ENCODE measurements at places on chromosomes 4 and X.

DNA sequence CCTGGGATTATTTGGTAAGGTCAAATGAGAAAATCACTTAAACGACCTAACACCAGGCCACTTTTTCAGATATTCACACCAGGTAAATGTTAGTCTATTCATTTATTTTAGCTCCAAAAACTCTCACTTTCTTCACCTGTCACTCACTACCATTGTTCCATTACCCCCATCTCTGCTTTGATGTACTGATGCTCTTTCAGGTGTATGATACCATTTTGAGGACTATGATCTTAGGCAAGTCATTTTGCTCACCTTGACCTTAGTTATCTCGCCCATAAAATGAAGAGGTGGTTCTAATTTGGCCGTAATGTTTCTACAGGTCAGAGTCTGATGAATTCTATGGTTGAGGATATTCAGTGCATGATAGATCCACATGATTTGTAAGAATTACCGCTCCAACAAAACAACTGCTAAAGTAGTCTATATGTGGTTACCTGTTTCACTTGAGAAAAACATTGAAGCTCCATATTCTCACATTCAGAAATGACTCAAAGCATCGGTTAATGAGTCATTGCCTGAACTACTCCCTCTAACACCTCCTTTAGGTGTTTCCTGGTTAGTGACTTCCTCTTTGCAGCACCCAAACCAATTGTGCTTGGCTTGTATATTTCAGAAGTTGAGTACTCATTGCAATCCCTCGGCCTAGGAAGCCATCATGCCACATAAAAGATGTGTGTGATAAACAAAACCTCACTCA lies 4.5 kb downstream of the DTHD1 start:
- no peak for DNase-seq

DNA sequence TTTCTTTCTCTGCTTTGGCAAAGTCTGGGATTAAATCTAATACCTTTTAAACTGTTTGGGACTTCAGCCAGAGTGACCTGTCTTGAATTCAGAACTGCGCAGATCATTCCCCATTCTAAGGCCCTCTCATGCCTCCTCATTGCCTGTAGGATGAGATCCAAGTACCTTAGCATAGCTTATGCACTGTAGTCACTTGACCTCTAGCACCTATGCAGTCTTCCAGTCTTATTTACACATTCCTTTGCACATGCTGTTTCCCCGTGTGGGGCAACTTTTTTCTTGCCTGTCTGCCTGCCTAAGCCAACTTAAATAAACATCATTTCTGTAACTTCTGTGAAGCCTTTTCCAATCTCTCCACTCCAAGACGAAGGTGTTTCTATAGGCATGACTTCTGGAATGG lies 68.4 kb downstream of the AR start:
- no peak for DNase-seq

- DNase-seq, result peak; percentile 51
Measured at GRCh38 chrX:5617666-5618065, 611.0 kb downstream of the NLGN4X start.

GRCh38 chr4:61886131-61886530 lies 686.0 kb downstream of the ADGRL3 start:
- DNase-seq, result no peak

DNA sequence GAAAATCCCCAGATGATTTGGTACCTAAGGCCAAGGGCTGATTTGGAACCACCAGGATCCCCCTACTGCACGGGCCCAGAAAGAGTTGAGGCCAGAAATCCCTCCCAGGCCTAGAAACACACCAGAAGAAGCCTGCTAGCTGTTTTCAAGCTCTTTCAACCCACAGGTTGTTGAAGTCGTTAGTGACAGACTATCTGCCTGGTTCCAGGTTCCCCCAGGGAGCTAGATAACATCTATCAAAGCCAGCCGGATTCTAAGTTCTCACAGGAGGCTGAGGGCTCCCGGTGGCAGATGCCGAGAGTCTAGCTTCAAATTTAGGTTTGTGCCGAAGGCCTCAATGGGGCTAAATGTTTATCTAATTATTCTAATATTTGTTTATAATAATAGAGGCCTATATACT lies 132.0 kb upstream of the ATP6AP2 start:
- DNase-seq, result no peak

DNA sequence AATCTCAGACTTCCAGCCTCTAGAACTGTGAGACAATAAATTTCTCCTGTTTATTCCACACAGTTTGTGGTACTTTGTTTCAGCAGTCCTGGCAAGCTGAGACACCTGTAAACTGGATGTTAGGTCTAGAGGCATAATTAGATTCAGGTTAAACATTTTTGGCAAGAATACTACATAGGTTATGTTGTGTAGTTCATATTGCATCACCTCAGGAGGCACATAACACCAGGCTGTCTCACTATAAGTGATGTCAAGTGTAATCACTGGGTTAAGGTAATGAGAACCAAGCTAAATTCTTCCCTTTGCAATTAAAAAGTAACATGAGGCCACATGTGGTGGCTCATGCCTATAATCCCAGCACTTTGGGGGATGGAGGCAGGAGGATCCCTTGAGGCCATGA lies 214.2 kb downstream of the ZNF674 start:
- no peak for DNase-seq

DNA sequence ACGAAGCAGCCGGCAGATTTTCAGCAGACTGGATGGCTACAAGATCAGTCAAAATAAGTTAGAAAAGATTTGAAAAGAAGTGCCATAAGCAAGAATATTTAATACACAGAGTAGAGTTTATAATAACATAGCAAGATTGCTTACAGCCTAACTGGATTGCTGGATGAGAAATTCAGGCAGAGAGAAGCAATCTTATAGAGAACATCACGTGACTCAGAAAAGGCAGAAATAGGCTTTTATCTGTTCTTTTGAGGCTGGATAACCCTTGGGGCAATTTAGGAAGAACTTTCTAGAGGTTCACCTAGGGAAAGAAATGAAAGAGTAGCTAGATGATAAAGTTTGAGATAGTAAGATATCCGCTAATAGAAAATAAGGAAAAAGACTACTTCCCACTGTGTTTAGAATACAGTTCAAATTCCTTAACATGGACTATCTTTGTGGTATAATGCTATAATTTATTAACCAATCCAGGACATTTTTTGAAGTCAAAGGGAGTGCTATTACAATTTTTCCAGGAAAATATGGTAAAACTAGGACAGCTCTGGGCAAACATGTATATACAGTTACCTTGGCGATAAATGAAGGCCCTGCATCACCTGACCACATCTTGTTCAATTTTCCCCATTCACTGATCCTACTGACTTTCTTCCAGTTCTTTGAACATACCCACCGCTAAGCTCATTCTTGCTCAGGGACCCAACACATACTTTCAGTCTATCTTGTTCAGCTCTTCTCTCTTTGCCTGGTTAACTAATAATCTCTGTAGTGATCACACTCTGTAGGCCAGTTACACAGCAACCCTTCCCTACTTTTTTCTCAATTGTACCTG lies 12.7 kb upstream of the SPCS3 start:
- no peak for DNase-seq

GRCh38 chrX:17689971-17690409 lies 47.3 kb upstream of the SCML1 start:
- peak; percentile 0 for DNase-seq

DNA sequence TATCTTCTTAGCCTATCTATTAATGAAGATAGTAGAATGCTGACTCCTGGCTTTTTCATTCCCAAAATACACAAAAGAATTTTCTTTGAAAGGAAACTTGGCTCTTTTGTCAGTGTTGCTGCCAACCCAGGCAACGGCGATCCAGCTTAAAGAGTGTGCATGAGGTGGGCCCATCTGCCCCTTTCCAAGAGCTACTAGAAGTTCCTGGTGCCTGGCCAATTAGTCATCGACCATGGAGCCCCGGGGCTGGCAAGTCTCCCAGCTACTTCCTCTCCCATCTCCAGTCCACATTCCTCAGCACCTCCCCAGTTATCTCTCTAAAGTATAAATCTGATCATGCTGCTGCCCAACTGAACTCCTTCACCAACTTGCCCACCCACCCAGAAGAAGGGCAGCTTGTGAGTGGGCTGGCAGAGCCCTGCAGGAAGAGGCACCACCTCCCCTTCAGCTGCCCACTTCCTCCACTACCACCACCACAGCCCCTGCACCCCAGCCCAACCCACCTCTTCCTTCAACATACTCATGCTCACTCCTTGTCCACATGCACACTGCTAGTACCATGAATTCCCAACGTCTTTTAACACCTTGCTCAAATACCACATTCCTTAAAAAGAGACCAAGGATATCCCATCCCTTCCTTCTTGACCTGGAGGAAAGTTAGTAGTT lies 158.2 kb upstream of the MAP3K15 start:
- no peak for DNase-seq

- DNase-seq, result no peak
Measured at GRCh38 chr4:81136161-81136905, 78.7 kb downstream of the PRKG2 start.

- DNase-seq, result peak; percentile 35
Measured at GRCh38 chr4:8192748-8193738, 6.0 kb upstream of the SH3TC1 start.

DNA sequence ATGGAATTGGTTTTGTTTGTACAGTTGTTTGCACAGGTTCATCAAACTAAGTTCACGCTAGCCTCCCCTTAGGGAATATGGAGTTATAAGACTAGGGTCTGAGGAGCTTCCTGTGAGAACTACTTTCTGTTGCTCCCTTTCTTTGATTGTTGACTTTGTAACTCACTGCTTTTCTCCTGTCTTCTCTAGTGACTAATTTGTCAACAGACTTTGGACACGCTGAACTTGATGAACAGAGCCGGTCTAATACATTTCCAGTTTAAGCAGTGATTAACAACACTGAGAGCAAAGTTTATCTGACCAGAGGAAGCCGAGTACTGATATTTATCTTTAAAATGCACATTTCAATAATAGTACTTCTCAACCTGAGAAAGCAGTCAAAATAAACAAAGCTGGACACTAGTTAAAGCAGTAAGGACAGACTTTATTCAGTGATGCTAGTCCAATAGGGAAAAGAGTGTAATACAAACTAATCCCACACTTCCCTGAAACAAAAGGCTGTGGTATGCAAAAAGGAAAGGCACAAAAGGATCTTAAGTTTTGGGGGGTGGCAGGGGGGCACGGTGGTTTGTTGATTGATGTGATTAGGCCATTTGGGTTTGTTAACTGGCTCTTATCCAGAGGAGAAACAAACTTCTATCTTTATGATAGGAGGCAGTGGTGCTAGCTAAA lies 2.7 kb upstream of the NUDT9 start:
- DNase-seq, result no peak

DNA sequence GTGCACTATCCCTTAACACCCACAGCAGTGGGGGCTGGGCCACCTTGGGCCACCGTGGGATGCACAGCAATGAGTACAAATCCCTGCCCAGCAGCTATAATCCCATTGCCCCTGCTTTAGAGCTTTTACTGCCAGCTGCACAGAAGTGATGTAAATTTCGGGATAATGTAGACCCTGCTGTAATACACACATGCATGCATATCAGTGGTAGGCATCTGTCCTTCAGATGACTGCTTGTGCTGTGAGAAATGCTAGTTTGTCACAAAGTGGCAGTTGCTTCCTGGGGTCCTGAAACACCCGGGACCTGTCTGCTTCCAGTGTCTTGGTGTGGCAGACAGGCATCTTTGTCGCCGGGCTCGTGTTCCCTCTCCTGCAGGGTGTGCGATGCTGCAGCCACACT lies 14.1 kb downstream of the NSG1 start:
- no peak for DNase-seq

DNA sequence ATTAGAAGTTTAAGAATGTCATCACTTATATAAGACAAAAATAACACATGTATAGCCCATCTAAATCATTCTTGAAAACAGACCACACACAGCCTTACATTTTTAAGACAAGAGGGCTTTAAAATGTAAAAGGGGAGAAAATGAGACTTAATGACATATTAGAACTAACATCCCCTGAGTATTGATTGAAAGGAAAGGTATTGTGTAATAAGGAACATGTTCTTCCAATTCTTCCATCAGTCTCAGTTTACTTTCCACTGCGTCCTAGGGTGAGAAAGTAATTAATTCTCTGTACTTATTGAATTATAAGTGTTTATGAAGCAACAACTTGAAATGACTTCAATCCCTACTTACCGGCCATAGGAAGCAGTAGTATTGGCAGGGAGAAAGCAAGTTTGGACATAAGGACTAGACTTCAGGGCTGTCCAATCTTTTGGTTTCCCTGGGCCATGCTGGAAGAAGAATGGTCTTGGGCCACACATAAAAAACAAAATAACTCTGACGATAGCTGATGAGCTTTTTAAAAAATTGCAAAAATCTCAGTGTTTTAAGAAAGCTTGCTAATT lies 202.7 kb upstream of the SPRY1 start:
- no peak for DNase-seq

DNA sequence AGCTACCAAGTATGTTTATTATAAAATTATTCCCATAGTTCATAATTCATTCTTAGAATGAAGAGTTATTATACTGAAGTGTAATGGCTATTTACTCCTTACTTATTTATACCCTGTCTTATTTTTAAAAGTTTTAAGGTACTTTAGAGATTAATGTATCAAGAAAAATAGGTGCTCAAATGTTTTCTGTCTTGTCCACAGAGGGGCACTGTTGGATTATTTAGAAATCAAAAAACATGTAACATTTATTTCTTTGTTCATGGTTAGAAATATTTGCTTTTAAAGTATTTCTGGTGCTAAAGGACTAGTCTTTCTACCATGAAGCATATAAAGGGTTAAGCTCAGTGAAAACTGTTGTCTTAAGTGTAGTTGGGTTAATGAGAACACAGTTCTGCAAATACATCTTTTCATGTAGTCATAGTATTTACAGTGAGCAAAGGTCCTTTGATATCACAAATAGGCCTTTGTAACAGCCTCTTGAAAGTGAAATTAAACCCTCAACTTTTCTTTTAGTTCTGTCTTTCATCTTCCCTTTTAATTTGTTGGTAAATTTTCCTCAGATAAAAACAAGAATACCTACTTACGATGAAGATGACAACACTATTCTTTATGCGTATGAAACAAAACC lies 7.7 kb downstream of the SCML1 start:
- no peak for DNase-seq

- no peak for DNase-seq
Measured at GRCh38 chrX:14354521-14354920, 174.8 kb upstream of the GLRA2 start.

DNA sequence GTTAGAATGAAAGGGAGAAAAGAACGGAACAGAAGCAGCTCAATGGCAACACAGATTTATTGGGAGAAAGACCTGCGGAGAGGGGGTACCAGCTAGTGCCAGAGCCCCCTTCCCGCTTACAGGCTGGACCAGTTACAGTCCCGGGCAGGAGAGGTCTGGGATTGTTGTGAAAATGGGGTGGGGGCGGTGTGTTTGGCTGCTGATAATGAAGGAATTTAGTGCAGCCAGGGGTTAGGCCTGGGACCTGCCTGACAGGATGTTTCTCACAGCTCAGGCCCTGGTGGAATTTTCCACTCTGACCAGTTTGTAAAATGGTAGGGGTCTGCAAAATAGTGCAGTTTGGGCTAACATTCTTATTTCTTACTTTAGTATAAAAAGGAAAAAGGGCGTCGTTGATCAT lies 75.4 kb upstream of the SPIN4 start:
- no peak for DNase-seq

GRCh38 chr4:102817021-102817605 lies 10.2 kb downstream of the UBE2D3 start:
- DNase-seq, result no peak
